Activated CD8-positive, alpha-beta memory T cell treated with anti-CD3 and anti-CD28 coated beads for 4 hours (primary cell): ENCODE measurements at places on chromosomes 2 and 18.

DNA sequence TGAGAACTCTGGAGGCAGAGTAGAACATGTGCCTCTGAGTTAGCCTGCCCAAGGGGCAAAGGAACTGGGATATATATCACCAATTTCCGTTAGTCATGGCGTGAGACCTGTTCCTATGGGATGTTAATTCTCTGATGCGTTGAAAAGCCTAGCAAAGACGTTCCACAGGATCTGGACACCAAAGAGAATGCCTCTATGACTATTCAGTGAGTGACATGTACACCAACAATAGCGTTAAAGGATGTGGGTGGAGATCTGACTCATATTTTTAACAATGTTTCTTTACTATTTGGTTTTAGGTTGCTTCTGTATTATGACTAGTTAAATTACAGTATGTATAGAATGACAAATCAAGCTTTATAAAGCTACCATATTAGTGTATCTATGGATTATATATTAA is 320.9 kb upstream of the MC4R start:
- DNase-seq = no peak

- DNase-seq = no peak
Measured at GRCh38 chr2:210421916-210422315, 54.6 kb downstream of the LANCL1 start.

GRCh38 chr2:182186132-182186735 is 200.6 kb downstream of the PPP1R1C start:
- no peak for DNase-seq

DNA sequence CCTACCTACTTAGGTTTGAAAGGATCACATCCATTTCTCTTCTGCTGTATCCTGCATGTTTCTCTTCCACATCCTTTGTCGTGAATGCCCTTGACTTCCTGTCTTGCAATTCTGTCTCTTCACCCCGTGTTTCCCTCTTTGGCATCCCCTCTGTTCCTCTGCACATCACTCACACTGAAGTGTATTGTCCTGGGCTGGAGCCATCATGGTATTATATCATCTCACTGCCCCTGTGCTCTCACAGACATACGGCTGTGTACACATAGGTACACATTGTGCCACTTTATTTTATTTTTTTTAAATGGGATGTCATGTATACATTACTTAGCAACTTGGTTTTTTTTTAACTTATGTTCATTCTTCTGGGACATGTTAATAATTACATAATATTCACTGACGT is 291.6 kb downstream of the ALPK2 start:
- DNase-seq = no peak
